Activated CD4-positive, CD25-positive, alpha-beta regulatory T cell (primary cell): ENCODE measurements at places on chromosomes 3 and 15.

DNA sequence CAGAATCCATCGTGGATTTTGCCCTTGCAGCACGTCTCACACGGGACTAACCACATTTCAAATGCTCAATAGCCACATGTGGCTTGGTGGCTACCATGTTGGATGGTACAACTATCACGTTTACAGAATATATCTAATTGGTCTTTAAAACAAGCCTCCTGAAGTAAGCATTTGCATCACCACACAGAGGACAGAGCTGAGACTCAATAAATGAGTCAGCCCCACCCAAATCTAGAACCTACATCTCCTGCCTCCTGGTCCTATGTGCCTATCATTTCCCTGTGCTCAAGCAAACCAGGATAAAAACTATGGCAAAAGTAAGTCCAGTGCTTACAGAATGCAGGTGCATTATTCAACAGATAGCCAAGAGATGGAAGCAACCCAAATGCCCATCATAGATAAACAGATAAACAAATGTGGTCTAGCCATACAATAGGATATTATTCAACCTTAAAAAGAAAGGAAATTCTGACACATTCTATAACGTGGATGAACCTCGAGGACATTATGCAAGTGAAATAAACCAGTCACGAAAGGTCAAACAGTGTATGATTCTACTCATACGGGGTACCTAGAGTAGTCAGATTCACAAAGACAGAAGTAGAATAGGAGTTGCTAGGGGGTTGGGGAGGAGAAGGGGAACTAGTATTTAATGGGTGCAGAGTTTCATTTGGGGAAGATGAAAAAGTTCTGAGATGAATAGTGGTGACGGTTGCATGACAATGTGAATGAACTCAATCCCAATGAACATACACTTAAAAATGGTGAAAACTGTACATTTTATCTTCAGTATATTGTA, 43.9 kb downstream of the SRGAP3 start:
- DNase-seq, result no peak

GRCh38 chr3:171349392-171349791, 110.8 kb downstream of the TNIK start:
- DNase-seq, result no peak

- no peak for DNase-seq
Observed at GRCh38 chr15:56468401-56468800, 3.5 kb upstream of the MNS1 start.

DNA sequence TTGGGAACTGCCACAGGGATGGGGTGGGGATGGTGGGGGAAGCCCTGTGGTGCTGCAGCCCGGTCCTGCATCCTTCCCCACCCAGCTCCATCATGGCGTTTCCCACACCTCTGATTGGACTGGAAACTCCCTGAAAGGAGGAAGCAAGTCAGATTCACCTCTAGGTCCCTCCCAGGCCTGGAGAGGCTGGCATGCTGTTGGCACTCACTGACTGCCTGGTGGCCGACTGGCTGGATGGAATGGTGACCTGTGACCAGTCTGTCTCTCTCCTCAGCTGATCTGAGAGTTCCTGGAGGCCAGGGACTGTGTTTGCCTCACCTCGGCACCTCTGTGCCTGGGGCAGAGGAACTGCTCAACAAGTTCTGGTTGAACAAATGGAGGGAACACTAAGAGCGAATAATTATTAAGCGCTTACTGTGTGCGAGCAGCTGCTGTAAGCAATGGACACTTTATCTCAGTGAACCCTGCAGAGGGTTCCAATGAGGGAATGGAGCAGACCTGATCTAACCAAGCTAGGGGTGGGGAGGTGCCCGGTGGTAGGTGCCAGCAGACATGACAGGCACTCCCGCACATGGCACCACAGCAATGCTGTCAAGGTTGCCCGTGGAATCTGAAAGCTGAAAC, 3.5 kb upstream of the HHATL start:
- no peak for DNase-seq

DNA sequence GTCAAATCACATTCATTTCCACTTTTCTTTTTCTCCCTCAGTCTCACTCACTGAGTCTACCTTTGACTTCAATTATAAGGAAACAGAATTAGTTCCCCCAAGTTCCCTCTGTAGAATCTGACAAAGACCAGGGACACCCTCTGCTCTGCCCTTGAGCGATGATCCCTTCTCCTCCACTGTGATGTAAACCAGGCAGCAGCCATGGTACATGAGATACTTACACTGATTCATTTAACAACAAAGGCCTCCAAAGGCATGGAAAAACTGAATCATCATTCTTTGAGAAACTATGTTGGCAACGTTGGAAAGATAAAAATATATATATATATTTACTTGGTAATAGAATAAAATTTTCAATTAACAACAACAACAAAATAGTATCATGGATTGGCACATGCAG, 84.1 kb downstream of the P3H2 start:
- DNase-seq, result no peak

- DNase-seq, result no peak
Observed at GRCh38 chr15:79399606-79400005, 32.5 kb upstream of the MINAR1 start.

DNA sequence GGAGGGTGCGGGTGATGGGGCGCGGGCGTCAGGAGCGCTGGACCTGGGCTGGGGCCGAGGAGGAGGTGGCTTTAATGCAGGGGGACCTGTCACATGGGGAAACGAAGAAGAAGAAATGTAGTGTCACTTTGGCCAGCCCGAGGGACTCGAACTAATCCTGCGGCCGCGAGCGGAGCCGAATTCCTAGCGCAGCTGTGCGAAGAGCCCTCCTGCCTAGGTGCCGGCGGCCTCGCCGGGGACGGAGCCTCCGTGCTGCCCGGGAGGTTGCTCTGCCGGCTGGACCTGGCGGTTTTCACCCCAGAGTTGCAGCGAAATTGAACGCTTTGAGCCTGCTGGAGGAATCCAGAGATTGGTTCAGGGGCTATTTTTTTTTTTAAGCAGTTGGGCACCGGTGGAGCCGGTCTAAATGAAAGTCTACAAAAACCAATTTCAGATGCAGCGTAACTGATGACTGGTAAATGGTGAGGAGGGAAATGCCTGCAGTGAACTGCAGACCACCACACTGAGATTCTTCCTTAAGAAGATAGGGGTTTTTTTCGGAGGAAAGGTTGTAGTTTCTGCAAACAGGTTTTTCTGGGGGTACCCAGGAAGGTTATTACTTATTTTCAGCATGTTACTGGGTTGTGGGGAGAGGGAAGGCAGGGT, 662 bp downstream of the TMEM108 start:
- no peak for DNase-seq

DNA sequence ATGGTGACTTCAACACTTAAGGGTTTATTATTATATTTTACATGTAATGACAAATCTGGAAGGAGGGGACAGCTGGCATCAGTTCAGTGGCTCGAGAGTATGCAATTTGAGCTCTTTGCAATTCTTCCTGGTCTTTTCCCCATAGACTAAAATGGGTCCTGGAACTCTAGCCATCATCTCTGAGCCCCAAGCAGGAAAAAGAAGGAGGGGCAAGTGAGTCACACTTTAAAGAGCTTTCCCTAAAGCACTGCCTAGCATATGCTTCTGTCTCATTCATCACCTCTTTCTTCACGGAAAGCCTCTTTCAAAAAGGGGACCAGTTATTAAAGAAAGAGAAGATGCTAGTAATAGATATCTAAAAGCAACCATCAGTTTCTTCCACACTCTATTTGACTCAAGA, 466.3 kb downstream of the ZIC1 start:
- DNase-seq, result no peak

DNA sequence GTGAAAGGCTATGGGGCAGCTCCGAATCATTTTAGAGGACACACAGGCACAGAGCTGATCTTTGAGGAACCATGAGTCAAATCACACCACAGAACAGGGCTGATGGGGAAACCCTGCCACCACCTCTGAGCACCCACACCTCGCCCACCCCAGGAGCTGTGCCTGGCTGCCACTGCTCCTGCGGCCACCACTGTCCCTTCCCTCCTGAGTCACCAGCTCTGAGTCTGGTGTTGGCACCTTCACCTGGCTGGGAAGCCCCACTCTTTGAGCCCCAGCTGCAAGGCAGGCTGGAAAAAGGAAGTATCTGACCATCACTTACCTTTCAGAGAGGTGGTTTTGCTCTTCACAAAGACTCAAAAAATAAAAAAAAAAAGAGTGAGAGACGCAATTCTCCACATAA, 63.6 kb upstream of the MEF2A start:
- no peak for DNase-seq

- DNase-seq, result no peak
Observed at GRCh38 chr3:88930611-88931010, 176.8 kb upstream of the EPHA3 start.

DNA sequence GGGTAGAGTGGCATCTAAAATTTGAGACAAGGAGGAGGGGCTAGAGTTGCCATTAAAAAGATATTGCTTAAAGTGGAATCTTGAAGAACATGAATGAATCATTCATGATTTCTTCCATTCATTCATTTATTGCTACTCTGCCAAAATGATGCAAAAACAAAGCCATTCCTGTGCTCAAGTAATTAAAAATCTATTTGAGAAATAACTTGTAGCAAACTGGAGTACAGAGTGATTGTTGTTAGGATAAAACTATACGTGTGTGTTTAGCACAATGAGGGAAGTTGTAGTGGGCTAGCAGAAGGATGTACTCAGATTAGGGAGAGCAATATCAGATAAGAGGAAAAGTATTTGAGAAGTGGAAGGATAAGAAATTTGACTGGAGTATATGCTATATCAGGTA, 11.7 kb upstream of the CLDN1 start:
- DNase-seq, result no peak

DNA sequence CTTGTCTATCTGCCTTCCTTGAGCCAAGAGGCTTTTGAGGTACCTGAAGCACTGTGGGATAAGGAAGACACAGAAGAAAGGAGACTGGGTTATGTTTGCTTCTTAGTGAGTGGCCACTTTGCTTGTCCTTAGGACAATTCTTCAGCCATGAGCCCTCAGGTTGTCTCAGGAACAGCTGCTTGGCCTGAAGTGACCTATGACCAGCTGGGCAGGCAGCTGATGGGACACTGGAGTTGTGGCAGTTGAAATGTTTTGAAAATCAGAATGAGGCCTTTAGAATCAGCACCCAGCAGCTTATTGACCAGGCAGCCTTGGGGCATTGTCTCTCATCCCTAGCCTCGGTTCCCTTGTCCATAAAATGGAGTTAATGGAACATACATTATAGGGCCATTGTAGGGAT, 37.0 kb downstream of the RBP2 start:
- no peak for DNase-seq

GRCh38 chr3:108292905-108293328, 3.4 kb upstream of the HHLA2 start:
- DNase-seq, result no peak

DNA sequence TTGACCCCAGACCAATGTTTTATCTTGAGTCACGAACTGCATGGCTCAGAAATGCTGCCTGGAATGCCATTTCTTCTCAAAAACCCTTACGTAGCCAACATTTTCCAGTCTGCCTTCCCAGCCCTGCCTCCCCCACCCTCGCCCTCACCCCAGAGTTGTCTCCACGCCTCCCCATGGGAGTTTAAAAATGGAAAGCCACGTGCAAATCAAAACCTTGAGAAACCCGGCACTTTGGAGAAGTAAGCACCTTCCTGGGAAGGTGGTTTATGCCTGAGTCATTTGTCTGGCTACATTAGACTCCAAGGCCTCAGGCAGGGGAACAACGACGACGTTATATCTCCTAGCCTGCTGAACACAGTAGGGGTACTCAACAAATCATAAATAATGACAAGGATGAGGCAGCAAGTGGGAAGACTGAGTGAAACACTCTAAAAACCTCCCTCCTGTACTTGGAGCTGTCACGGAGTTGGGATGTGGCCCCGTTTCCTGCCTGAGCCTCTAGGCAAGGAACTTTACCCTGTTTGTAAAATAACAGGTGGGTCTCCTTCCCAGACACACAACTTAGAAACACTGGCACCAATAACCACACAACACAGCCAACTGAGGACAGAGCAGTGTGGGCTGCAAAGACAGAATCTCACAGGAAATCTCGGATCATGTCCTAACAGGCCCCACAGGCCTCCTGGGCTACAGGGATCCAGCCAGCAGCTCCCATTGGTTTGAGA, 179.1 kb downstream of the NTRK3 start:
- no peak for DNase-seq

GRCh38 chr15:37204692-37205091, 104.3 kb upstream of the MEIS2 start:
- DNase-seq, result no peak

- DNase-seq, result no peak
Observed at GRCh38 chr15:88185584-88185983, 71.0 kb downstream of the NTRK3 start.

- no peak for DNase-seq
Observed at GRCh38 chr3:57064572-57064971, 4.1 kb downstream of the SPATA12 start.

DNA sequence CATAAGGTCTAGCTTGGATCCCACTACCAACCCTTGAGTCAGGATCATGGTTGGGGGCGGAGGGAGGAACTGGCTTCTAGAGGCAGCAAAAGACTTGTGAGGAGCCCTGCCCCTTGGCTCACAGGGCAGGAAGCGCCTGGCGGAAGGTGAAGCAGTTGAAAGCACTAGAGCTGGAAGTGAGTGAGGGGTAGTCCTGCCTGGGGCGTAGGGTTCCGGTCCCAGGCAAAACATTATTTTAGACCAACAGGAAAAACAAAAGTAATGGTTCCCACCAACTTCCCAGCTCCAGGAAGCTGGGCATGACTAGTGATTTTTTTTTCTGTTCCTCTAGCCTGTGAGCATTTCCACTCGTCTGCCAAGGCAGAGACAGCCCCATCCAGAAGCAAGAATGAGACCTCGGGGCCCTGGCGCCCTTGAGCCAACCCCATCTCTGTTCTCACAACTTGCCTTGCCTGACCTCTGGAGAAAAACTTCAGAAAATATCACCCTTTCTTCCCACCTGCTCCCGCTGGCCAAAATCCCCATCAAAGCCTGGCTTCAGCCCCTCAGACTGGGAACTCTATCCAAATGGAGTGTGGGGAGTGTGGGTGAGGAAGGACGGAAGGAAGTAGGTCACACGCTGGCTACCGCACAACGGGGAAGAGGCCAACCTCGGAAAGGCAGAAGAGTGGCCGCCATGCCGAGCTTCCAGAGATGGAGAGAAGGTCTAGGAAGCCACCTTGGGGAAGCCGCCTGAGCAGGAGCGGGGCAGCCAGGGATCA, 57.5 kb downstream of the RBPMS2 start:
- no peak for DNase-seq

DNA sequence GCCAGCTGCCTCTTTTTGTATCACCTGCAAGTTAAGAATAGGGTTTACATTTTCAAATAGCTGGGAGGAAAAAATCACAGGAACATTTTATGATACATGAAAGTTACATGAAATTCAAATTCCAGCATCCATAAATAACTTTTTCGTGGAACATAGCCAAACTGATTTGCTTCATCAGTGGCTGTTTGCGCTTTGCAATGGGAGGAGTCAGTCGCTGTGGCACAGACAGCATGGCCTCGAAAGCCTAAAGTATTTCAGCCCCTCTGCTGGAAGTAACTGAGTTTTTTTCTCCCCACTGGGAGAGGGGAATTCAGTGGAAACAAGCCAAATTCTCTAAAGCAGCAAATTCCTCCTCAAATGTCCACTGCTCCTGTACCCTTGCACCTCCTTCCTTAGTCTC, 271.9 kb downstream of the SUCLG2 start:
- DNase-seq, result no peak
